CD8-positive, alpha-beta T cell (primary cell): ENCODE measurements at places on chromosomes 1 and 21. TPM values are rescaled to one million over a fixed set of nuclear protein-coding genes. Genes with fewer than 3 reads are reported as not detected.

DNA sequence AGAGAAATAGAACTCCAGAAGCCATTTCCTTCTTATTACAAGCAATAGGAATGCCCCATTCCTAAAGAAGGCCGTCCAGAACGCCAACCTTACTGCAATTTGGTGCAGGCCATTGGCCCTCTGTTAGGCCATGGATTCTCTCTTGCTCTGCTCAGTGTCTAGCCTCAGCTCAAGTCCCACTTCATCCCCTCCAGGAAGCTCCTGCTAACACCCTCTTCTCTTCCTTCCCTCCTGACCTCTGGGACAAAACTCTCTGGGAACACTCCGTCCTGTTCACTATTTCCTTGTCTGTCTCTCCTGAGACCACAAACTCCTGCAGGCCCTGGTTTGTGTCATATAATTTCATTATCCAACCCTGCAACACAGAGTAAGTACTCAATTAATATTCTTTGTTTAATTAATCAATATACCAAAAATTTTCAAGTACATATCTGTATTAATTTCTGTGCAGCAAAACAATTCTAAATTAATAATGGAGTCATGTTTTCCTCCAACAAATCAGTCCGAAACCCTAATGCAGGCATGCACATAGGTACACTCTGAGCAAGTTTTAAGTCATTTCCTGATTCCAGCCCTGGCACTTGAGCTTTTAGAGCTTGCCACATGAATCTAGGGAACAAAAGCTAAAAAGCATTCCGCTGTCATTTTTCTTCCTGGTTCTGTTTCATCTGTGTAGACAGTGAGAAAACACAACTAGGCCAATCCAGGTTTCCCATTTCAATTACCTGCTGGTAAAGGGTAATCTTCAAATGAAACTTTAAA lies 245.3 kb downstream of the SETD4 start:
- DNase-seq = no peak

Gene PSMD4
- 56.7 TPM for total RNA-seq

Gene DDR2
- 0.25 TPM for total RNA-seq

DNA sequence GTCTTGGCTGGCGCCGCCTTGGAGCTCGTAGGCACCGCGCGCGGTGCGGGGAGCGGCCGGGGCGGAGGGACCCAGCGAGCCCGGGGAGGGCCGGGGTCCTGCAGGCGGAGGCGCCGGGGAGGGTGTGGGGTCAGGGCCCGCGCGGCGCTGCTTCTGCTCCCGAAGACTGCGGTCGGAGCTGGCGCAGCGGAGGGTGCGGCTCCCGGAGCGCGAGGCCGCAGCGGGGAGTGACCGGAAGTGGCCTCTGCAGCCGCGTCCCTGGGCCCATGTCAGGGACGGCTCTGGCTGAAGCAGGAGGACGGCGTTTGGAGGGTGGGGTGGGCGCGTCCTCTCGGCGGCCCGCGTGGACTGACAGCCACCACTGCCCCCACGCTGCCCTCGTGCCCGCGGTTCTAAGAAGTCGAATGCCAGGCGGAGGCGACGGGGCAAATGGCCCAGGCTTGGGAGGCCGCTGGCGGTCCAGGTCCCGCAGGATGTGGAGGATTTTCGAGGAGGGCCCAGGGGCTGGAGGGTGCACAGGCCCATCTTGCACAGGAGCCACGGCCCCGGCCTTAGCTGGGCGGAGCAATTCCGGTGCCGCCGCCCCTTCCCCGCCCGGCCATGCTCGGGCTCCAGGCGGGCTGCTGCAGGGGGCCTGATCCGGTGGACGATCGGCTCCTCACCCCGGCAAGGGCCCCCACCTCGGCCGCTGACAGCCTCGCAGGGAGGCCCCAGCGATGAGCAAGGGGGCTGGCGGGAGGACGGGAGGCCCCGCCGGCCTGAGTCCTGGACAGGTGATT lies 7.7 kb upstream of the ZNF669 start:
- no peak for DNase-seq

- no peak for DNase-seq
Measured at GRCh38 chr1:55699228-55699627, 484.1 kb upstream of the USP24 start.

- no peak for DNase-seq
Measured at GRCh38 chr1:83515578-83516154, 483.3 kb downstream of the TTLL7 start.

GRCh38 chr1:32249831-32250525 lies 1.1 kb upstream of the LCK start:
- peak; percentile 93 for DNase-seq

- DNase-seq = no peak
Measured at GRCh38 chr1:61462628-61463027, 262.3 kb downstream of the TM2D1 start.

DNA sequence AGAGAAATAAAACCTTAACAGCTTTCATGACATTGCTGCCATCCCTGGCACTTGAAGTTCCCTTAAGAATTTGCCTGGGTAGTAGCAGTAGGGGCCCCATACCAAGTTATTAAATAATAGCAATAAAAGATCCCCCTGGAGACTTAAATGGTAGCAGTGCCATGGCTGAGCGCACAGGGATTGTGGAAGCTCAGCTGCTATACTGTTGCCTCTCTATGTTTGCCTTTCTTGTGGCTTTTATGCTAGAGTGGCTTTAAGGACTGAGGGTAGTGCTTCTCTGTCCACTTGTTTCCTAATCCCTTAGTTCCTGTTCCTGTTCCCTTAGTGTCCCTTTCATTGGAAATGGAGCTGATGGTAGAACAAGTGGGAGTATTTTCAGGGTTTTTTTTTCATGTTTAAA lies 42.1 kb downstream of the NCF2 start:
- DNase-seq = no peak

Gene MAN1C1
- total RNA-seq = 24.6 TPM

DNA sequence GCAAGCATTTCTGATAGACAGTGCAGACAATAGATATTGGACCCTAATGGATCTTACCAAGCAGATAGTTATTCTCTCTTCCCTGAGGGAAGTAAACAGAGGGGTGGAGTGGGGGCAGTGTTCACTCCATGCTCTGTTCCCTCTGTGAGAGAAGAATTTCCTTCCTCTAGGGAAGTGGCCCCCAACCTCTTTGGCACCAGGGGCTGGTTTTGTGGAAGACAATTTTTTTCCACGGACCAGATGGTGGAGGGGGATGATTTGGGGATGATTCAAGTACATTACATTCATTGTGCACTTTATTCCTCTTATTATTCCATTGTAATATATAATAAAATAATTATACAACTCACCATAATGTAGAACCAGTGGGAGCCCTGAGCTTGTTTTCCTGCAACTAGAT lies 459.9 kb downstream of the ADGRL2 start:
- no peak for DNase-seq

- DNase-seq = no peak
Measured at GRCh38 chr1:83060221-83060620, 938.7 kb downstream of the TTLL7 start.

DNA sequence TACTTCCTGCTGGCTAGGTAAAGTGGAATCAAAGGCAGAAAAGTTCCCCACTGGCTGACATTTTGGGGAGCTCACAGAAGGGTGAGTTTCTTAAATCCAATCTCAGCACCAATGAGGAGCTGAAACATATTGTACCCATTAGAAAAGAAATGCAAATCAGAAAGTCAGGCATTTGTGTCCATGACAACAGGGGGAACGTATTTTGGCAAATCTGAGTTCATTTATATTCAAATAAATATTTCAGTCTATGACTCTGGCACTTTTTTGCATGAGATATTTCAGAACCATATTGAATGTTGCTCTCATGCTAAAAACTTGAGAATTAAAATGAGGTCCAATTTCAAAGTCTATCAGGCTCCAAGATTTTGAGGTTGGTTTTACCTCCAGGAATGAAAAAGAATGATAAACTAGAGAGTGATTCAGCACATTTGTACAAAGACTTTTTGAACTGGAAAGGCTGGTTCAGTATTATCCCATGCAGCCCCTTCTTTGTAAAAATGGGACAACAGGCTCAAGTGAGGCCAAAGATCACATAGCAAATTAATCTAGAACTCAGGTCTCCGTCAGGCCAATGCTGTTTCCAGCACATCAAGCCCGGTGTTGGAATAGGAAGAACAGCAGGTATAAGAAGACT lies 202.2 kb downstream of the RRAGC start:
- no peak for DNase-seq

Gene BRDT
- total RNA-seq = 0.11 TPM

Gene FUBP1
- total RNA-seq = 217 TPM

DNA sequence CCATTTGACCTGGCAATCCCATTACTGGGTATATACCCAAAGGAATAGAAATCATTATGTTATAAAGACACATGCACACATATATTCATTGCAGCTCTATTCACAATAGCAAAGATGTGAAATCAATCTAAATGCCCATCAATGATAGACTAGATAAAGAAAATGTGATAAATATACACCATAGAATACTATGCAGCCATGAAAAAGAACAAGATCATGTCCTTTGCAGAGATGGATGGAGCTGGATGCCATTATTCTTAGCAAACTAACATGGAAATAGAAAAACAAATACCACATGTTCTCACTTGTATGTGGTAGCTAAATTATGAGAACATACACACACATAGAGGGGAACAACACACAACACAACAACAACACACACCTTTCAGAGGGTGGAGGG lies 248.5 kb downstream of the PCP4 start:
- DNase-seq = no peak

Gene DMBX1
- not detected for total RNA-seq

GRCh38 chr1:234676103-234676594 lies 66.2 kb upstream of the IRF2BP2 start:
- peak; percentile 29 for DNase-seq
